Activated CD4-positive, alpha-beta T cell treated with anti-CD3 and anti-CD28 coated beads, Interleukin-2, amount 50 U/mL, for 48 hours (primary cell): ENCODE measurements at places on chromosomes 6 and 20.

GRCh38 chr20:23396950-23397627 lies 24.2 kb downstream of the NAPB start:
- no peak for DNase-seq

- DNase-seq, result peak; percentile 57
These were observed 26.2 kb downstream of the ARHGAP18 start for GRCh38 chr6:129683601-129684322.

DNA sequence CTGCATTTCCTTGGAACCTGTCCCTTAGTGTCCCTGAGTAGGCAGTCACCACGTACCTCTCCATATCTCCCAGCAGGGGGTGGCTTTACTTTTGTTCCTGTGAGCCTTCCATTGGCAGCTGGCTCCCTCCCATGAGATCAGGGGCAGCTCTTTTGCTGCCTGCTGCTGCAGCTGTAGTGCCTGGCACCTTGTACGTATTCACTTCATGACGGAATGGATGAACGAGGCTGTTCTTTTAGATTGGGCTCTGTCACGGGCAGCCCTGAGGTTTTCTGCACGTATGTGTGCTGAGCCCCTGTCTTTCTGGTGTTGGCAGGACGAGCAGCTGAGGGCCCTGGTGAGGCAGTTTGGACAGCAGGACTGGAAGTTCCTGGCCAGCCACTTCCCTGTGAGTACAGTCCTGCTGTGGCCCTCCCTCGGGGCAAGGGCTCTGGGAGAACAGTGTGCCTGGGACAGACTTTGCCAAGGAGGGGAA lies 14.6 kb downstream of the MYBL2 start:
- DNase-seq, result no peak

DNA sequence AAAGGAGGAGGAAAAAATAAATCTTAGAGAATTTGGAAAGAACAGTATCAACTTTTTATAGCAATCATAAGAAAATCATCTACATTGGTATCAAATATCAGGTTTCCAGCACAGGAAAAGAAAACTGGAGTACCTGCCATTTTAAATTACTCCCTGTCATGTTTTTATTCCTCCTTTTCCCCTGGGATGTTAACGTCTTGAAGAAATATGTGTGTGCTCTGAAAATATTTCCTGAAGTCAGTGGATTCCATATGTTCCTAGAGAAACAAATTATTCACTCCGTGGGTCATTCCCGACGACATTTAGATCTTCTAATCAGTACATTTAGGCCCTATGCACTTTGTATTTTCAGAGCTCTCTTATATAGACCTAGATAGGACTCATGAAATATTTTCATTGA lies 42.0 kb upstream of the RSPO3 start:
- DNase-seq, result no peak

- no peak for DNase-seq
These were observed 364.9 kb upstream of the IRAK1BP1 start for GRCh38 chr6:78502386-78502887.

GRCh38 chr20:258963-259362 lies 1.4 kb downstream of the DEFB132 start:
- DNase-seq, result peak; percentile 17

DNA sequence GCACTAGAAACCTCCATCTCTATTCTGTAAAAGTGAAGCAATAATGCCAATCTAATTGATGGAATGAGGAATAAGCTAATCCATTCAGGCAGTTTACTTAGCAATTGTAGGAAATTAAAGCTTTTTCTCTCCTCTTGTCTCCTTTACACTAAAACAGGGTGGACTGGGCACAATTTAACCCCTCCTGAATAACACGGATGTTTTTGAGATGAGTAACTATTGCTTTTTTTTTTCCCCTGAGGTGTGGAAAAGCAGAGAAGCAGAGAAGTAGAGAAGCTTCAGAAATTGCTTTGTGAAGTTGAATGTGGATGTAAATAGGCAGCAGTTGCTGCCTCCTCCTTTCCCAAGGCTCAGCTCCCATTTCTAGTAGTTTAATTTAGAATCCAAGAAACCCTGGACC lies 40.0 kb upstream of the GCNT2 start:
- no peak for DNase-seq

GRCh38 chr20:15692570-15692969 lies 880.7 kb downstream of the KIF16B start:
- DNase-seq, result no peak

- no peak for DNase-seq
These were observed 1209.7 kb upstream of the GJE1 start for GRCh38 chr6:140923048-140923447.

DNA sequence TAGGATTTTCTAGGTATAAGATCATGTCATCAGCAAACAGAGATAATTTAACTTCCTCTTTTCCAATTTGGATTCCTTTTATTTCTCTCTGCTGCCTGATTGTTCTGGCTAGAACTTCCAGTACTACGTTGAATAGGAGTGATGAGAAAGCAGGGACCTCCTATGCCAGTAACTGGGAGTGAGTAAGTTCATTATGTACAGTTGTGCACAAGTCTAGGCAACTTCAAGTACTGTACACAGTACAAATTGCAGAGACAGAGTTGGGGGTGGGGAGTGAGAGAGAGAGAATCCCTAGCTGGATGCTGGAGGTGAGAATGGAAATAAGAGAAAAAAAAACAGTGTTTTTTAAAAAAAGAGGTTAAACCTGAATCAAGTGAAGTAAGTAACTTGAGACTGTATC lies 210.2 kb downstream of the MMUT start:
- no peak for DNase-seq

GRCh38 chr6:48747040-48747439 lies 636.0 kb upstream of the PTCHD4 start:
- no peak for DNase-seq

DNA sequence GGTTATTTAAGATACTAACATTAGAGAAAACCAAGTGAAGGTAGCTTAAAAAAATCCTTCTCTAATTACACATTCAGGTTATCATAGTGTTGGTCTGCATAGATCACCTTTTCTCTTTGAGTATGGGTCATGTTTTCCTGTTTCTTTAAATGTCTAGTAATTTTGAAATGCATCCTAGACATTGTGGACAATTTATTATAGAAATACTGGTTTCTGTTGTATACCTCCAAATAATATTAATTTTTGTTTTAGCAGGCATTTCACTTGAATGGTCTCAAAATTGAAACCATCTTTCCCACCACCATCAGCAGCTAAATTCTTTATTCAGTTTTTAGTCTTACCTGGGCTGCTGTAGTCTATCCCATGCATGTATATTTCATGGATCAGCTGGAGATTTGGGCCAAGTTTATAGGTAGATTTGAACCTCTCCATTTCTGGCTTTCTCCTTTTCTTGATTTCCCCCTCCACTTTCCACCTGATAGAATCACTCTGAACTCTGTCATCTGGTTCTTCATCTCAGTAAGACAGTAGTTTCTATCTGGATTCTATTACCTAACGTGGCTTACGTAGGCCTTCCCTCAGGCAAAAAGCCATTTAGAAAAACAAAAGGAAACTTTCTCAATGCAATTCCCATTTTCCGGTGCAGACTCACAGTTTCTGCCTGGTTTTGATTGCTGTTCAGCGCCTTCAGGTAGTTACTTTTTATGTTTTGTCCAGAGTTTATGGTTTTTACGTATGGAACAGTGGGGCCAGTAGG lies 52.3 kb downstream of the ZFAND3 start:
- DNase-seq, result no peak

DNA sequence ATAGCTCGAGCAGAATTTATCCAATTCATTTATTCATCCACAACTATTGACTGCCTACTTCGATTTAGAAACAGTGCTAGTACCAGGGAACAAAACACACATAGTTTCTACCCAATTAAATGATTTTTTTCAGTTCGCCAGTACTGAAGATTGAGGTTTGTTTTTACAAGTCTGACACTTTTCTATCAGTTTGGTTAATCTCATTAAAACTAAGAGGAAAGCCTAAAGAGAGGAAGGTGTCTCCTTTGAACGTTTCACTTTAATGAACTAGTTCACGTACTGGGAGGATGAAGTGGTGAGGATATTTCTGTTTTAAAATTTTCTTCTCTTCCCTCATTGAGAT lies 570 bp upstream of the ANKS1A start:
- no peak for DNase-seq

DNA sequence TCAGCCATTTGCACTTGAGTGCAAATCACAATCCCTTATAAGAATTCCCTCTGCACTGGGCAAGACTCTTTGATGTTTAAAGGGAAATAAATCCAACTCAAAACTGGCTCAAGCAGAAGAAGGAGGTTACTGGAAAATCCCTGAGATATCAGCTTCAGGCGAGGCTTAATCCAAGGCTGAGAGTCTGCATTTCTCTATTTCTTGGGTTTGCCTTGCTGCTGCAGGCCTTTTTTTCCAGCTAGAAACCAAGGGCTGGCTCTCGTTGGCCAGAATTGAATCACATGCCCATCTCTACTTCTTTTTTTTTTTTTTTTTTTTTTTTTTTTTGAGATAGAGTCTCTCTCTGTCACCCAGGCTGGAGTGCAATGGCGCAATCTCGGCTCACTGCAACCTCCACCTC lies 11.7 kb downstream of the HCK start:
- no peak for DNase-seq

- no peak for DNase-seq
These were observed 5.8 kb upstream of the ATXN1 start for GRCh38 chr6:16766836-16767745.

DNA sequence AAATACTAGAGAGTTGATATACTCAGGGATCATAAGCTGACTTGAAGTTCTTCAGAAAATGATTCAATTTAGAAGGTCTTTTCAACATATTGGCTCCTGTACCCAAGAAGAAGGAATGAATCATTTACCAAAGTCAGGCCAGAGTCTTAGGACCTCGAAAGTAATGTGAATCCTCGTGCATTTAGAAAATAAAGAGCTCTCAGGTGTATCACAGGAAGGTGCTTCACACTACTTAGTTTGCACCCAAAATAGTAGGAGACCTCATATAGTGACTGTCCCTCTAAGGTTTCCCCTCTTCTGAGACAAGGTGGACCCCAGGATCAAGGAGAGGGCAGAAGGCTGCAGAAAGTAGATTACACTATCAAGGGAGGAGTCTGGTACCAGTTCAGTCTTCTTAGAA lies 71.8 kb downstream of the F13A1 start:
- DNase-seq, result no peak

DNA sequence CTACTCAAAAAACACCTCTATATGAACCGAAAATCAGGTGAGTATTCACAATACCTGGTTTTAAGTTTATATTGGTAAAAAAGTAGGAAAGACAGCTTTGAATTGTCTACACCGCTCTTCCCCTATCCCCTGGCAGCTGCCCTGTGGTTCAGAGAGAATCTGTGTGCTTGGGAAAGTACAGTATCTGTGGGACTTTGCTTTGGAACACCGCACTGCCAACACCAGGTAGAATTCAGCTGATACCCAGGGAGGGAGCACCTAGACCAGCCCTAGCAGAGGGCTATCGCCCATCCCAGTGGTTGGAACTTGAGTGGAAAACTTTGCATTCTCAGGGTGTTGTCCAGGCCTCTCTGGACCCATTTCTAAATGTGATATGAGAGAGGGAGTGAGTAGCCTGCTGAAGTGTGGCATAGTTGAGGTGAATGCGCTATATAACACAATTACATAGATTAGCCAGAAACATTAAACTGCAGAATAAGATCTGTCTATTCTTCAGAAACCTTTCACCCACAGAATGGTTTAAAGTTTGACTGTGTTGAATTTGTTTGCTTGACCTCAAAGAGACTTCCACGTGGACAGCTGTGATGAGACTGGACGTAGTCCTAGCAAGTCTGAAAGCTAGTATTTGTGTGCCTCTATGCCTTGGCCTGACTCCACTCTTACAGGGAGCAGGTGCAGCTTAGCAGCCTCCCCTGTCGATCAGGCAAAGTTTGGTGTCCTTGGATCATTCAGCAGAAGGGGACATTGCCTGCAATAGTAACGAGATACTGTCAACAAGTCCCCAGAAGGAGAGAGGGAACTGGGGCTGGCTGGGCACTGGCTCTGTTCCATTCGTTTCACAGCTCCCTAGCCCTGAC lies 11.5 kb upstream of the MPC1 start:
- DNase-seq, result no peak

DNA sequence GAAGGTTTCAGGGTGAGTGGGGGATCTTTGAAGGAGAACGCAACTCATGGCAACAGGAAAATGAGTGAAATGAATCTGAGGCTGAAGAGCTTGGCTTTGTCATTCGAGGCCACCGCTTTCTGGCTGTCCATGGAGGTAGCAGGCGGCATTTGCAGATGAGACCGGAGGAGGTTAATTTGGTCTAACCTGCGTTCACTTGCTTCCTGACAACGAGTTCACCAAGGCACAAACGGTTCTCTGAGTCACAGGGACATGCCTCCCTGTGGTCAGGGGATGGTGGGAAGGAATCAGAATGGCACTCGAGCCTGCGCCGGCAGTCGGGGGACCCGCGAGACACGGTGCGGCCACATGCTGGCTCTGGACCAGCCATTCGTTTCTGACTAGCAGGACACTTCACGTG lies 75.0 kb downstream of the IRF4 start:
- no peak for DNase-seq

- no peak for DNase-seq
These were observed 571.0 kb upstream of the NOX3 start for GRCh38 chr6:156026486-156027247.

- DNase-seq, result peak; percentile 80
These were observed 1.3 kb downstream of the TAPBP start for GRCh38 chr6:33312361-33313104.

GRCh38 chr6:129504456-129504855 lies 205.5 kb downstream of the ARHGAP18 start:
- DNase-seq, result no peak

- DNase-seq, result no peak
These were observed 520.0 kb upstream of the HS3ST5 start for GRCh38 chr6:114862819-114863218.

DNA sequence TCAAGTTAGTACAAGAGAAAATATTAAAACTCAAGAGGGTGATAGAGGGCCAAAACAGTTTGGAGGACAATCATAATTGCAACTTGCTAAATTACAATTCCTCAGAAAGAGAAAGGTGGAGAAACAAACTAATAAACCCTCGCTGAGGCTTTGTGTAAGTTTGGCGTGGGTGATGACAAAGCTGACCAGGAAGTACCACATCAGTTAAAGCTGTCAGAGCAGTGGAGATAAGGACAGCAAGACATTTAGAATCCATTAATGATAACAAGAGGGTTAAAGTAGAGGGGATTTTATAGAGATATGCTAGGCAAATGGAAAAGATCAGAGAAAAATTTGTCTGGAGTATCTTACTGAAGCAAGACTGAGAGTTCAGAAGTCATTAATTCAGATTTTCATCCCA lies 334.4 kb downstream of the TFAP2B start:
- DNase-seq, result no peak

GRCh38 chr6:144296973-144297372 lies 11.8 kb downstream of the UTRN start:
- no peak for DNase-seq

- no peak for DNase-seq
These were observed 113.3 kb downstream of the LY86 start for GRCh38 chr6:6701864-6702263.

- no peak for DNase-seq
These were observed 4.1 kb downstream of the PRR18 start for GRCh38 chr6:166304106-166304505.

DNA sequence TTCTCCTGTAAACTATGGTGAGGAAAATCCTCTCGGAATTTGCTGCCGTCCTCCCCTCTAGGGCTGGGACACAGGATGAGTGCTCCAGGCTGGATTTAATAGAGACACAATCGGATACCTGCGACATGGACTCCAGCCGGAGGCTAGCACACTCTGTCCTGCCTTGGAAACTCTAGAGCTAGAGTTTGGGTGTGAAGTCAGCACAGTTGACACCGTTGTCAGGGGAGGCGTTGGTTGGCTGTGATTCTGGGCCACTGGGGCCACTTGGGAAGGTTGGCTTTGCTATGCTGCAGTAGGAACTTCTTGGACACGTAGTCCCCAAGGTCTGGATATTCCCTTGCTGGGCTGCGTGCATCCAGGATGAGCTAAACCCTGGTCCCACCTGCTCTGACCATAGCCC lies 169.4 kb downstream of the NRN1 start:
- no peak for DNase-seq

- peak; percentile 92 for DNase-seq
These were observed 21.0 kb downstream of the PIGT start for GRCh38 chr20:45436732-45437485.
